Stimulated activated CD8-positive, alpha-beta memory T cell treated with anti-CD3 and anti-CD28 coated beads, Interleukin-2, amount 100 ng/mL, for 1 hour (primary cell): ENCODE measurements at places on chromosomes 2 and 18.

DNA sequence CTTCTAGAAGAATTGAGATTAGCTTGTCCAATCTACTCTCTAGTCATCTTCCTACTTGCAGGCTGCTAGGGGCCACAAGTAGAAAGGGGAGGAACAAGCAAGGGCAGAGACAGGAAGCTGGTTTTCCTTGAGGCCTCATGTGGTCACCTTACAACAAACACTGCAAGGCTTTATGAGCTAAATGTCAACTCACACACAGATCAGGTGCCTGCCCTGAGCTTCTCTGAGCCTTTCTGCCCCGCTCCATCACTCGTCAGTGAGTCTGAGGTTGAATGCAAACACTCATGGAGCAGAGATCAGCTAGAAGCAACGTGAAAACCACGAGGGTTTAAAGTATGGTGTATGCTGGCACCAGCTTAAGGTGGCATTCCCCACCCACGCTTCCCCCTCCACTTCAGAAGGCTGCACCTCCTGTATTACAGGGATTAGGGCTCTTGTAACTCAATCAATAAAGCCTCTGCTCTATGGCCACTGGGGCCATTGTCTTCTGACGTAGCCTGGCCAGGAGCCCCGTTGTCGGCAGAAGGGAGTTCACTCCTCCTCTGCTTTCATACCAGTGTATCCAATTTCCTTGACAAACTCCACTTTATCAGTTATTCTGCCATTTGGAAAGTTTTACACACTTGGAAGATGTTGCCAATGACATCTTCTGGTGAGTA is 5.4 kb upstream of the CRYGC start:
- no peak for DNase-seq

GRCh38 chr2:32235315-32235714 is 29.4 kb downstream of the NLRC4 start:
- no peak for DNase-seq

GRCh38 chr2:69964353-69964841 is 3.0 kb upstream of the ASPRV1 start:
- DNase-seq, result no peak

- DNase-seq, result no peak
Observed at GRCh38 chr2:174011796-174012195, 46.6 kb upstream of the SP3 start.

GRCh38 chr18:3230401-3231334 is 10.9 kb upstream of the MYOM1 start:
- DNase-seq, result no peak

DNA sequence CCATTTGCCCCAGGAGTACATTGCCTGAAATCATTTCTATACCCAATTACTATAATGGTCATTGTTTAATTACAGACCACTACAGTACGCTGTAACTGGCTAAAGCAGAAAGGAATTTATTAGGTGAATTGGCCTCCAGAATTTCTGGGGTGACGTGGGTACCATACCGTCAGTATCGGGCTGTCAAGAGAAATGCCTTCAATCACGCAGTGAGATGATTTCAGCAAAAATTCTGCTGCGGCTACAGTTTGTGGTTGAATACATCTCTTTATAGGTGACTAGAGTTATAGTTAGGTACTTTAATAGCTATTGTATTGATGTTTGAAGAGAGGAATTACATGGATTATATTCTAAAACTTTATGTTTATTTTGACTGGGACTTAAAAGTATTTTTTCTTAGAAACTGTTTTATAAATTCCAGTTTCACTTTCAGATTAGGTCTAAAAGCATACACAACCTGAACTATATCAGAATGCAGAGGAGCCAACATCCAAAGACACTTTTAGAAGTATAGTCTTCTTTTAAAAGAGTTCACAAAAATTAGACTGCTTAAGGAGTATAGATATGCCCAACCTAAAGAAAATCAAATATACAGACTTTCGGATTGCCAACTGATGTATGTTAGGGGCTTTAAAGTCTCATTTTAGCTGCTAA is 128.4 kb downstream of the TTC27 start:
- no peak for DNase-seq

DNA sequence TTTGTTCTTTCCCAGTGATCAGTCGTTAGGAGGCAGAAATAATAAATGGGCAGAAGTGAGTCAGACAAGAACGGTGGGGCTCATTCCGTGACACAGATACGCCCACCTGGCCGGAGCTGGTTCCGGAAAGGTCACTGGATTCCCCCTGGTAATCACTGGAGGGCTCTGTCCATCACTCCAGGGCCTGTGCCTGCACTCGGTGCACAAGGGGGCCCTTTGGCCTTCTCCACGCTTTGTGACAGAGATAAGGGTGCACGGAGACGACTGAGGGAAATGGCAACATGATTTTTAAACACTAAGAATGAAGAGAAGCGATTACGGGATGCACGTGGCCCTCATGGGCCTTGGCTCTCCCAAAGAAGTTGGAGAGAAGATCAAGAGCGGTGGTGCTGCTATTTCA is 84.4 kb downstream of the PTGR3 start:
- DNase-seq, result no peak

DNA sequence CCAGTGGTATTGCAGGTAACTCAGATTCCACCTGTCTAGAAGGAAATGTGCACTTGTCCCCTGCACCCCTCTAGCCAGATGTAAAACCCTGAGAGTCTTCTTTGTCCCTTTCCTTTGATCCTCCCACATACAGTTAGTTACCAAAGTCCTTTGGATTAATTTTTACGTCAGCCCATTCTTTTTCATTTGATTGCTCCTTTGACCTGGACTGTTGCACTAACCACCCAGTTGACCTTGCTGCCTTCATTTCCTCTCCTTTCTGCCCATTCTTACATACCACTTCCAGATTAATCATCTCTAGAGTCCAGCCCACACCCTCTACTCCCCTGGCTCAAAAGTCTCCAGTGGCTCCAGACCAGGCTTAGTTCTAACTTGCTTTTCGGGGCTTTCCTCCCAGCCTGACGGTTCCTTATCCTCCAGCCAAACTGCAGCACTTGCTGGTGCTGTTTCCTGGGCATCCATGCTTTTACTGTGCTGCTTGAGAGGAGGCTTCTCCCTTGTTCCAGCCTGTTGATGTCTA is 99.3 kb downstream of the SPTBN1 start:
- no peak for DNase-seq

- no peak for DNase-seq
Observed at GRCh38 chr2:221050020-221050795, 521.9 kb downstream of the EPHA4 start.

DNA sequence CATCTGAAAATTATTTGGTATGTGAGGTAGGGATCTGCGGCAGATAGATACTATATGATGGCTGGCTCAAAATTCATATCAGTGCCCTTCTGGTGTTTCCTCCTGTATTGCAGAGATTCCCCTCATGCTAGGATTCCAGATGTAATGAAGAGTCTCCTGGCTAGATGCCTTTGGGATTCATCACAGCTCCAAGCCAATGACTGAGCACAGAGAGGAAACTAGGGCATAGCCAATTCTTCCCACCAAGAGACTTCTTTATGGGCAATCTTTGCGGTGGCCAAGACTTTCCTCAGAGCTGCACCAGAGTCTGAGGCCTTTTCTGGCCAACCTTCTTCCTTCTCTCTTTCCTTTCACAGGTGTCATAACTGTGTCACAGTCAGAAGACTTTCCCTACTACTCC is 25.5 kb upstream of the CIB4 start:
- DNase-seq, result no peak
